ENCODE measurements at places on chromosomes 2 and 18.

DNA sequence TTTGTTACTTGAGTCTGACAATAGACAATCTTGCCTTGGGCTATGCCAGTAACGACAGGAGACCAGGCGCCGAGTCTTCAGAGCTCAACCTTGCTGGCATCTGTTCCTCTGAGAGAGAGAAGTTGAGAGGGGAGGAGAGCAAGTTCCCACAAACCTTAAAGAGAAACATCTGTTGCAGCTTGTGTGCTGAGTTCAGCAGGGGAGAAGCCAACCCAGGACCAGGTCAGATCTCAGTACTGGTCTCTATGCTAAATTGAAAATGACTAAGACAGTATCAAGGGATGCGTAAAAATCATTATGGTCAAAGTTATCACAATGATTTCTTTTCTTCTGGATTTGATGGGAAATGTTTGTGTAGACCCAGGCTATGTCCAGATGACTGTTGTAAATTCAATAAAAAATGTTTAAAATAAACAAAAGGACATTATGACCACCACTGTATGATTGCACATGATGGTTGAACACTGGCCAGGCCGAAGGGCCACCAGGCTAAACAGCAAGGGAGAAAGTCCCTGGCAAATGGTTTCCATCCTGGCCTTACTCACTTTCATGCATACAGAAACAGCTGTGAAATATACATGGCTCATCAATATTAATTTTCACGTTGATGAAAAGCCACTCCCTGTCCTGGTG lies 100.3 kb upstream of the PMAIP1 start:
- DNase-seq, result no peak

DNA sequence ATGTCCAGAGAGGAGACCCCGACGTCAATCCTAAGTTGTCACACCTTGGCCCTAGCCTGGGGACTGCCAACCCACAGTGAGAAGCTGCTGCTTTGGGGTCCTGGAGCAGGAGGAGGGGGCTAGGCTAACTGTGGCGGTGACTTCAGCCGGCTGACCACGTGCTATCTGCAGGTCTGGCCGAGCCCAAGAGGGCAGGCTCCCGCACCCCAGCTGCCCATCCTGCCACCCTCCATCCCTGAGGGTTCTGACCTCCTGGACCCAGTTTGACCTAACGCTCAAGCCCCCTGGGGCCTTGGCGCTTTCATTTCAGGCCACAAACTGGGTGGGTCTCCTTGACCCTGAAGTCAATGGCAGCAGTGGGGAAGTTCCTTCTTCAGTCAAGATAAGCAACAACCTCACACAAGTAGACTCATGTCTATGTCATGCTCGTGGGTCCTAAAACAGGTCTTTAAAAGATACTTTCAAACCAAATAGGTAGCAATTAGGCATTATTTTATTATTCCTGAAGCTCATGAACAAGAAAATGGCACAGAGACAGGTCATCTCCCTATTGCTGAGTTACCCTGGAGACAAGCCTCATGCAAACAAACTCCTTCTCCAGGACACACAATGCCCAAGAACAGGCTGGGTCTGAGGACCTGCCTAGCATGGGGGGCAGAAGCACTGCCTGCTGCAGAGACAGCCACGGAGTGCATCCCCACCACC lies 2.3 kb downstream of the HES6 start:
- no peak for DNase-seq

DNA sequence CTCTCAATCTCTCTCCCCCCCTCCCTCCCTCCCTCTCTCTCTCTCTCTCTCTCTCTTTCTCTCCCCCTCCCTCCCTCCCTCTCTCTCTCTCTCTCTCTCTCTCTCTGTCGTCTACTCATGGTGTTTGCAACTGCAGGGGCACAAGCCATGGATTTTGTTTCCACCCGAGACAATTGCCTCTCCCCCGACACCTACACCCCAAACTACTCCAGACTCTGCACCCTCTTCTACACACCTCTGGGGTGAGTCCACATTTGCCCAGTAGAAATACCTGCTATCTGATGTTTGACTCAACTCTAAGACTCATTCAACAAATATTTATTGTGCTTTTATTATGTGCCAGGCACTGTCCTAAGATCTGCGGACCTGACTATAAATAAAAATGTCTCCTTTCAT lies 93.7 kb downstream of the TMEM17 start:
- peak; percentile 16 for DNase-seq

- DNase-seq, result no peak
Observed at GRCh38 chr18:55501982-55502710, 85.8 kb downstream of the TCF4 start.

DNA sequence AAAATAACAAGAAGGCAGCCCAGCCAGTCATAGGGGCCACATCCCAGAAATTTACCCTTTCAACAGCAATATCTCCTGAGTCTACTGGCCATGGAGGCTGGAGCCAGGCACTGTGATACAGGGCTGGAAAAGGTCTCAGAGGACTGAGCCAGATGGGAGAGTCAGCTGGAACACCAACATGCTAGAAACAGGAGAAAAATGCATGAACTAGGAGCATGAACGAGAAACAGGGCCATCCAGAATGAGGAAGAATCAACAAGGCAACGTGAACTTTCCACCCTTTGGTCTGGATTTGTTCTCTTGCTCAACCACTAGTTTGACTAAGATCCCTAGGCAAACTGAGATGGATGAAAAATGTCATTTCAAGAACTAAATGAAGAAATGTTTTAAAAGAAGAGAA lies 13.1 kb downstream of the PID1 start:
- DNase-seq, result no peak

DNA sequence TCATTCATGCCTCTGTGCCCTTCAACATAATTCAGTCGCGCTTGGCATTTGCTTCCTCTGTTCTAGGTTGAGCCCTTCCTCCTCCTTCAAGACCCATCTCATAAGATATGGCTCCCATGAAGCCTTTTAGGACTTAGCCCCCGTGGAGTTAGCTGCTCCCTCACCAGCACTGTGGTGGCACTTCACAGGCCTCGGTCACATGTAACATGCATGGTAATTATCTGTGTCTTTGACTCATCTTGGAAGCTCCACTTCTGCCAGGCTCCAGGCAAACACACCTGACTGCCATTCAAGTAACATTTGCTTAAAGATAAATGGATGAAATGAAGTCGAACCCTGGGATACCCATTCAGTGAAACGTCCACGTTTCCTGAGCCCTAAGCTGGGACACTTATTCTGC lies 484.7 kb downstream of the EIPR1 start:
- DNase-seq, result no peak
